Activated gamma-delta T cell treated with Interleukin-2 at 50 U/mL for 16 hours (primary cell): ENCODE measurements at places on chromosomes 4 and X.

DNA sequence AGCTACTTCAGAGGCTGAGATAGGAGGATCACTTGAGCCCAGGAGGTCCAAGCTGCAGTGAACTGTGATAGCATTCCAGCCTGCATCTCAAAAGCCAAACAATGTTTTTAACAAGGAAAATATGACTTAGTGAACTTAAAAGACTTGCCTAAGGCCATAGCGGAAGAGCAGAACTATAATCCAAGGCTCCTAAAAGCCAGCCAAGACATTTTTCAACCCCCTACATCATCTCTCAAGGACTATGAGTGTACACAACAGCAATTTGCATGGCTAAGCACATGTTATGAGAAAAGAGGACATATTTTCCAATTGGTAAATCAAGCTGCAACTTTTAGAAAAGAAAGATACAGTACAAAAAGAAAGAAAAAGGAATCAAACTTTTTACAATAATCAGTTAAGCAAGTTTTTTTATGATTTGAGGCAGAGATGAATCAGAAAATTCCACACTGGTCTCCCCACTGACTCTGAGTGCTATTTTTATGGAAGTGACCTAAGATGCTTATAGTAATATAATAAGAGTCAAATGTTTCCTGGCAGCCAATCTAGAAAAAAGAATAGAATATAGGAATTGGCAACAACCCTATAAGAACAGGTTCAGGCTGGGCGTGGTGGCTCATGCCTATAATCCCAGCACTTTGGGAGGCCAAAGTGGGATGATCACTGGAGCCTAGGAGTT is 9.8 kb upstream of the ACOT9 start:
- no peak for DNase-seq

DNA sequence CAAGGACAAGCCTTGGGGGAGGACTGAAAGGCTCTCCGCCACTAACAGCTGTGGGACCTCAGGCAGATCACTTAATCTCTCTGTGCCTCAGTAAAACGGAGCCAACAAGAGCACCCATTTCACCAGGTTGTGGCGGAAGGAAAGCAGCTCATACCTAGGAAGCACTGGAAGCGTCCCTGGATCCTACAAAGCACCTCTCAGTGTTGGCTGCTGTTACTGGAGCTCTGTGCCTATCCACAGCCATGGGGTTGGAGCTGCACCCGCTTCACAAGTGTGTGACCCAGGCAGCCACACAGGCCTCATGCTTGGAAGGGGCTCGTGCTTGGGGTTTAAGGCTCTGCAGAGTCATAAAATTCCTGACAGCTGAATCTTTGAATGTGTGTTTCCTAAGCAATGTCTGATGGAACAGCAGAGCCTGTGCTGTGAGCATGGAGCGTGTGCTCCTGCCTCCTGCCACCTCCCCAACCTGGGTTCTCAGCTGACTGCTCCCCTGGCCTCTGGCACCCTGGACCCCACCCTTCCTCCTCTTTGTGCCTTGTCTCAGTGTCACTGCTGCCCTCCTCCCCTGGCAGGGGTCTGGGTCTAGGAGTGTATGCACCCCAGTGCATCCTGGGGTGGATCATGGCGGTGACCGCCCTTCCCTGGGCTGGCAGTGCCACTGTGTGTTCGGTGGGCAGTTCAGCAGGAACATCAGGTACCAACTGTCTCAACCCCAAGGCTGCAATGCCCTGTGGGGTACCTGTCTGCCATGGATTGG is 14.4 kb upstream of the MAN2B2 start:
- no peak for DNase-seq

DNA sequence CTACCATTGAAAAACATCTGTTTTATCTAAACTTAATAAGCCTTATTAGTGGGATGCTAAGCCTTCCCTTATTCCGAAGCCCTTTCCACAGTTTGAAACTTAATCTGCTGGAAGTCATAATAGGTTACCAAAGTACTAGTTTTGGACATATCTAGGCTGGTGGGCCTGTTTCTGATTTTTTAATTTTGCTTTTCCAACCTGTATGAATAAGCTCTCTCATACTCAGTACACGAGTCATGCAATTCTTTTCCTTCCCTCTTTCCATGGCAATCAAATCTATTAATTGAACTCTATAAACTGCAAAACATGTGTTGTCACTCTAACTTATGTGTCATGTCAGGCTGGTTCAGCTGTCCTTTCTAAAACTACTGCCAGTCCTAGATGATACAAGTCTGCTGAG is 91.0 kb downstream of the AMMECR1 start:
- no peak for DNase-seq

DNA sequence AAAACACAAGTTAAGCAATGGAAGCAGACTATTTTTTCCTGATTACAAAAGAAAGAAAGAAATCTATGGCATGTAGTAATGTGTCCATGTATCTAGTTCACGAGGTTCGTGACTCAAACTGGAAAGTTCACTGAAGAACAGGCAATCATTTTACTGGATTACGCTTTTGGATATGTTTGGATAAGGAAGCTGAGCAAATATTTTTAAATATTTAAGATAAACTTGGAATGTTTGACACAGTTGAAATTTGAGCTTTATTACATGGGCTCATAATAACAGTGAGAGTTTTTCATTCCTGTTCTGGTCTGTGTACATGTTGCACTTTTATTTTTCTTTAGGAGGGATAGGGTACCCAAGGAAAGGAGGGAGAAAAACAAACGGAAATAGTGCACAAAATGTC is 244.2 kb upstream of the GK2 start:
- DNase-seq = no peak

DNA sequence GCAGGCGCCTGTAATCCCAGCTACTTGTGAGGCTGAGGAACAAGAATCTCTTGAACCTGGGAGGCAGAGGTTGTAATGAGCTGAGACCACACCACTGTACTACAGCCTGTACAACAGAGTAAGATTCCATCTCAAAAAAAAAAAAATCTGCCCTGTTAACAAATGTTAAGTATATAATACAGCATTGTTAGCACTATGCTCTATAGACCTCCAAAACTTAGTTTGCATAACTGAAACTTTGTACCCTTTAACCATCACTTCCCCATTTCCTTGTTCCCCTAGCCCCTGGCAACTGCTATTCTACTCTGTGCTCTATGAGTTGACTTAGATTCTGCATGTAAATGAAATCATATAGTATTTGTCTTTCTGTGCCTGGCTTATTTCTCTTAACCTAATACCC is 76.7 kb downstream of the TAB3 start:
- no peak for DNase-seq

DNA sequence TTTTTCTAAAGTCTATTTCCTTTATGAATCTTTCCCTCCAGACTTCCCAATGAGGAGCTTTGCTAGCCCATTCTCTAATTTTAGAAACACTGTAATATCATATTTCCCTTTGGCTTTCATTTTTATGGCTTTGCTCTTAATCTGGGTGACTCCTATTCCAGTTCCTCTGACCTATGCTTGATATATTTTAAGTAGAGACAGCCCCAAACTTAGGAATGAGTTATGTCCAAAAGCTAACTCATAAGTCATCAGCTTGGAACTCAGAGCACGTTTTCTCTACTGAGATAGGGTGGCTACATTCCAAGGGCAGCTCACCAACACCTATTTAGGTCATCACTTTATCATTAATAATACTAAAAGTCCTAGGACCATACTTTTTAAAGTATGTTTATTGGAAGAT is 77.8 kb downstream of the OR13H1 start:
- no peak for DNase-seq
